Stimulated activated CD4-positive, alpha-beta T cell treated with anti-CD3 and anti-CD28 coated beads, Interleukin-2, amount 100 ng/mL, for 24 hours (primary cell): ENCODE measurements at places on chromosomes 11 and 22.

DNA sequence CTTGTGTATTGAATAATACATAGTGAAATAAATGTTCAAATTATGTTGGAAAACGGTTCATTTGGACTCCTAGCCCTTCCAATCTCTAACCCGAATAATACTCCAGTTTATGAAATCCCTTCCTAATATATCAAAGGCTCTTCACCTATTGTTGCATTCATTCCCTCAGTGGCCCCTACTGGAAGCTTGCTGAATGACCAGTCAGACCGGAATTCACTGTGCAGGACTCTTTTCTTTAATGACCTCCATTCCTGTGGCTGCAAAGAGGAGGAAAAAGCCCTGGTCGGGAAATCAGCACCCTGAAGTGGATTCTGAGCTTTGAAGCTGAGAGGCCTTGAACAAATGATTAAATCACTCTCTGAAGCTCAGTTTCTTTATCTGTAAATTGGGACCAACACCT is 19.1 kb upstream of the RCN1 start:
- DNase-seq = no peak

DNA sequence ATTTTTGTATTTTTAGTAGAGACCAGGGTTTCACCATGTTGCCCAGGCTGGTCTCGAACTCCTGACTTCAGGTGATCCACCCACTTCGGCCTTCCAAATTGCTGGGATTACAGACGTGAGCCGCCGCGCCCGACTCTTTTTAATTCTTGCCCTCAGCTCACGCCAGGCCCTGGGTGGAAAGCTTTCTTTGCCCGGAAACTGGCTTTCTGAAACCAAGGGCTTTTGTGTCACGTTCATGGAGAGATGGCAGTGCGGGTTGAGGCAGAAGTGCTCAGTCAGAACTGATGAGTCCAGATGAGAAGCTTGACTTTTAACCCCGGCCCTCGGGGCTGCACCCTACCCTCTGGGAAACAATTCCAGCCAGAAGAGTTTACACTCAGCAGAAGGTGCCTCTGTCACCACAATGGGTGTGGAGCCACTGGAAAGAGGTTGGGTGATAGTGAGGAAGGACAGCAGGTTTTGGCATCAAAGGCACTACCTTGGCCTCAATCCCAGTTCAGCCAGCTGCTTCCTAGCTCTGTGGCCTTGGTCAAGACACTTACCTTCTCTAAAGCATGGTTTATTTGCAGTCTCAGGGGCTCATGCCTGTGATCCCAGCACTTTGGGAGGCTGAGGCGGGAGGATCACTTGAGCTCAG is 890 bp upstream of the ARFGAP3 start:
- DNase-seq = no peak

DNA sequence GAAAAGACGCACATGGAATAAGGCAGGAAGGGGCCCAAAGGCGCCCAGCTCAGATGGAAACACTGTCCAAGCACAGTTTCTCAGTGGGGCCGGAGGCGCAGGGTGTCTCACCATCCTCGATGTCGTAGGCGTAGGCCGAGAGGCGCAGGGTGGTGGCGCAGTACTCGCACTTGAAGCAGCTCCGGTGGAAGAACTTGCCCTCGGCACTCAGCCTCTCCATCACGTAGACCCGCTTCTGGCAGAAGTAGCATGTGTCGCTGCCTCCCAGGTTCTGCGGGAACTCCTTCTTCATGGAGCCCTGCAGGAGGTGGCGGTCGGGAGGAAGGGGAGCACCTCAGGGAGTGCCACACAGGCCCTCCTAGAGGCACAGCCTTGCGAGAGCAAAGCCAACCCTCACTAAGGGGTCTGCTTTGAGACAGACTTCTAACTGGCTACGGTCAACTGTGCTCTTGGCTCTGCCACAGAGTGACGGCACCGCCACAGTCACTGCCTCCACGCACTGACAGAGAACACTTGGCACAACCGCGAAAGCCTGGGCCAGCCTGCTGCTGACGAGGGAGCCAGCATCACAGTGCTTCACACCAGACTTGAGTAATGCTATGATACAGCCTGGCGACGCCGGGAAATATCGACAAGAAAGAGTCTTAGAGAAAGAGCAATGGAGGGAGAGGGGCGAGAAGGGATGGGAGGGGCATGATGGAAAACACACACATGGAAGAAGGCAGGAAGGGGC is 97.6 kb upstream of the BID start:
- no peak for DNase-seq

GRCh38 chr11:86565388-86565787 is 107.0 kb downstream of the ME3 start:
- DNase-seq = no peak

DNA sequence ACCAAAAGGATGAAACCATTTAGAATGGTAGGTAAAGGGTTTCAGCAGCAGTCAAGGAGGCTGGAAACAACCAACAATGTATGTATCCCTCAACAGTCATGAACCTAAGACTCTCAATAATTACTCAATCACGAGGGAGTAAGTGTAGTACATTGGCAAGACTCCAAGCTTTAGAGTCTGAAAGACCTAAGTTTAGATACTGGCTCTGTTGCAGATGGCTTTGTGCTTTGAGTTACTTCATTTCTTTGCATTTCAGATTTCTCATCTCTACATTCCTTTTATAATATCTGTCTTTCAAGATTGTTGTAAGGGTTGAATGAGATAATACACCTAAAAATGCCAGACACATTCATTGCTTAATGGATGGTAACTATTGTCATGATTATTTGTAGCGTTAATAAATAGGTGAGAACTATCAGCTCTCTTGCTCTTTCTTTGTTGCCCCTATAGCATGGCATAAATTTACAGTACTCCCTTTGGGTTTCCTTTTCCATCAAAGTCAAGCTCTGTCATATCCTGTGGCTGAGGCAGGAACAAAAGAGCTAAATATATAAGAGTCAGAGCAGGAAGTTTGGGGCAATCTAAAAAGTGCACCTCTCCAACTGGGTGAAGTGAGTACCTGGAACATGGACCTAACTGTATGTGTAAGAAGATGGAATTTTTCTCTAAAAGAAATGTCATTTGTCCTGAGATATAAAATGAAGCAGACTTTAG is 228.2 kb upstream of the ZC3H12C start:
- no peak for DNase-seq

DNA sequence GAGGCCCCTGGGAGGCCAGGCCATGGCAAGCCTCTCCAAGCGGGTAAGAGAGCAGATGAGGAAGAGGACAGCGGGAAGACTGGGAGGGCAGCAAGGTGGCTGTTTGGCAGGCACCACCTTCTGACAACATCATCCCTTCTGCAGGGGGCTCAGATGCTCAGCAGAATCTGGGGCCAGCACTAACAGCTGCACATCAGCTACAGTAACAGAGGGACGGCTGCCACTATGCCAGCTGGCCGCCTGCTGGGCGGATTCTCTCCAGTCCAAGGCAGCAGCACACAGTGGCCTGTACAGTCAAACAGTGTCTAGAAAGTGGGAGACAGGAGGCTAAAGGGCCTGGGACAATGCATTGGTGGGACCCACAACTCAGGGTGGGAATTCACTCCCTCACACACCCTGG is 10.7 kb upstream of the TXN2 start:
- no peak for DNase-seq

- DNase-seq = no peak
Measured at GRCh38 chr11:103714246-103714645, 322.2 kb upstream of the DDI1 start.

GRCh38 chr22:23796461-23796860 is 9.7 kb downstream of the SMARCB1 start:
- DNase-seq = no peak

GRCh38 chr11:126461996-126462395 is 106.5 kb downstream of the ST3GAL4 start:
- DNase-seq = no peak

GRCh38 chr11:17813391-17814059 is 78.9 kb downstream of the KCNC1 start:
- DNase-seq = no peak

- DNase-seq = no peak
Measured at GRCh38 chr11:21933095-21933494, 259.8 kb upstream of the ANO5 start.

GRCh38 chr11:62896049-62896448 is 15.4 kb downstream of the SLC3A2 start:
- DNase-seq = no peak

DNA sequence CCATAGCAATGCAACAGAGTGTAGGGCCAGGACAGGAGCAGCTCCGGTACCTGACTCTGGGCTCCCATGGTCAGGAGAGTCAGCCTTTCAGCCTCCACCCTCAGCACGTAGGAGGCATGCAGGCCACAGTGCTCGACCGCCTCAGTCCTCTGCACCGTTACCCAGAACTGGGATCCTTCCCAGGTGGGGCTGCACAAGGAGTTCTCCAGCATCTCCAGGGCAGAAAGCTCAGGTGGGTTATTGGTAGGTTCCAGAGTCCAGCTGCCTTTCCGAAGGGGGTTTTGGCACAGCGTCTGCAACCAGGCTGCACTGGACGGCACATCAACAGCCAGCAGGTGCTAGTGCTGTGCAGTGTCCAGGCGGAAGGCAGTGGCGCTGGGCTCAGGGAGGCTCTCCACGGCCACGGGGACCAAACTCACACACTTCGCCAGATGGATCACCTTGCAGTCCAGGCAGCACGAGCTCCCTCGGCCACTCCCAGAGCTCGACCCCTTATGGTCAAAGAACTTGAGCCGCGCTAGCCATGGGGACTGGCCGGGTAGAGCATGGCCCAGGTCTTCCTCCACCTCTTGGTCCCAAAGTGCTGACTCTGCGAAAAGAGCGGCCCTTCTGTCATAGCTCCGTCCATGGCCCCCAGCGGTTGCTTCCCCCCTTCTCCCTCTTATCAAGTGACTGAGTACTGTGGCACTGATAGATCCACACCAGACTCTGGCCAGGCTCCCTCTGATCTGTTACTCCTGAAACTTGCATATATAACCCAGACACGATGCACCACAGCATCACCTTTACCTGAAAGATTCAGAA is 6.9 kb upstream of the PHOX2A start:
- DNase-seq = no peak

DNA sequence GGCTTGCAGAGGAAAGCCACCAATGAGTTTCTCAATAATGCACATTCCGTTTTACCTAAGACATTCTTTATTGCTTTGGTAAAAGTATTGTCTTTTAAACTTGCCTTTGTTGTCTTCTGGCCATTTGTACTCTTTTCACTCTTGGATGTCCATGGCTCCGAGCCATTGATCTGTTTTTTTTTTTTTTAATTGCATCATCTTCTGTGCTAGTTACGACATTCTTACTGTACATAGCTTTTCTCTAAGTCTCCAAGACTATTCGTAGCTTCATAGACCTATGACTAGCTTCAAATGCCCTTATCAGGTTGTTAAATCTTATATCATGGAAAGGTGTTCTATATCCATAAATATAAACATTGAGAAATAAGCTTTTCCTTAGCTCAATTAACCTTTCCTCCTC is 1522.6 kb downstream of the FAM181B start:
- DNase-seq = no peak

- DNase-seq = no peak
Measured at GRCh38 chr11:810040-810567, 337 bp downstream of the RPLP2 start.

DNA sequence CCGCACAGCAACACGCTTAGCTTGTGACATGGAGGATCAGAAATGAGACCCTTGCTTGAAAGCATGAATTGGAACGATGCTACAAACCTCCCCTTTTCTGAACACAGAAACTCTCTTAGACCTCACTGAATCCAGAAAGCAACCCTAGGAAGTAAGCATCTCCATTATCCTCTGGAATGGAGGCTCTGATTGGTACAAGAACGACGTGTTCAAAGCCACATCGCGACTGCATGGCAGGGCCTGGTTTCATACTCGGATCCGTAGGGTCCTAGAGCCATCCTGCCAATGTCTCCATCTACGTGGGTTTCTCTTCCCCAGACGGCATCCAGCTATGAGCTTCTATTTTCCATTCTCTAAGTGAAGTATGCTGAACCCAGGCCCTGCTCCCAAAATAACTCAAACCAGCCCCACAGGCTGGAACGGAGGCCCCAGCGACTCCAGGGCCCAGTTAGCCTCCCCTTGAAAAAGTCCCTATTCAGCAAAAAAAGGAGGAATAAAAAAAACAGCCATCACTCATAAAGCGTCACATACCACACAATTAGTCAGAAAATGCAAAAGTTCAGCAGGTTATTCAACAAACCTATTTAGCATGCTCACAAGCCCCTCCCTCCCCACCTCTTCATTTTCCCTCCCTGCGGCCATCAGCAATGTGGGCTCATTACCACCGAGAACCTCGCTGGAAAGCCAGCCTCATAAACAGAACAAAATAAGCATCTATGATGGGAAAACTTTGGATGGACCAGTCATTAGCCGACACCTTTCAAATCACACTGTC is 7.1 kb upstream of the MN1 start:
- no peak for DNase-seq

DNA sequence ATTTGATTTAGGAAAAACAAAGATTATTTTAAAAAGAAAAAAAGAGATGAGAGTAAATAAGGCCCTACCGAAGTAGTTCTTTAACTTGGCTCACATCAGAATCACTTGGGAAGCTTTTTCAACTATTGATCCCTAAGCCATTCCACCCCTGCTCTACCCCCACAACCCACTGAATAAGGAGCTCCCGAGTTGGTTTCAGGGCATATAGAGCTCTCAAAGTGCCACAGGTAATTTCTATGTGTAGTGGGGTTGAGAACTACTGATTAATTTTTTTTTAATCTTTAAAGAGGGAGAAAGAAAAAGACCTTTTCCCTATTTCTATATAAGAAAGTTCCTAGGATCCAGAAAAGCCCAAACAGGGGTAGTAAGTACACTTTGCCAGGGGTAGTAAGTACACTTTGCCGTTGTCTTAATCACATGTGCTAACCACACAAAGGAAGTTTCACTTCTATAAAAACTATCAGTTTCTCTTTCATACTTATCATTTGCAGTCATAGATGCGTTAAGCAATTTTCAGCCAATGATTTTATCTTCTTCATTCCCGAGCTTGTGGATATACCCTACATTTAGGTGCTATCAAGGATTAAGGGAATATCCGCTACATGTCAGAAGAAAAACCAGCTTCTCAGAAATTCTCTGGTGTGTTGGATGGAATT is 108.4 kb upstream of the ZC3H12C start:
- no peak for DNase-seq

DNA sequence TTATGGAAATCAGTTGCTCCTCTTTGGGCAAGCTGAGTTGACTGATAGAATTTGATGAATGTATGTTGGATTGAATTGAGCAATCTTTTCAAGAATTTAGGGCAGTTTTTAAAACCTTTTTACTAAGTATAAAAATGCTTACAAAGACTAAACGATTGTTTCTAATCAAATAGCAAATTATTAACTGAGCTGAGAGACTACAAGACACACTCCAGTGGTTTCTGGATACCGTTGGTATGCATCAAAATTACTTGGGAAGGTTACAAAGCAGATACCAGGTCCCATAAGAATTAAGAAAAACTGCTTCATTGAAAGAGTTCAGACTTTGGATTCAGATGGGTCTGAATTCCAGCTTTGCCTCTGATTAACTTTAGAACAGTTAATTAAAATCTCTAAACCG is 721.4 kb downstream of the FAM181B start:
- no peak for DNase-seq

GRCh38 chr22:39598017-39598965 is 27.7 kb downstream of the CACNA1I start:
- peak; percentile 89 for DNase-seq

- no peak for DNase-seq
Measured at GRCh38 chr11:47391711-47392432, 13.5 kb upstream of the SPI1 start.
